Renal cortical epithelial cell (primary cell): ENCODE measurements at places on chromosomes 2 and 18. TPM values are rescaled to one million over a fixed set of nuclear protein-coding genes. Genes with fewer than 3 reads are reported as not detected.
A peak's percentile ranks its signal among the peaks of the same experiment; 100 is the strongest.

DNA sequence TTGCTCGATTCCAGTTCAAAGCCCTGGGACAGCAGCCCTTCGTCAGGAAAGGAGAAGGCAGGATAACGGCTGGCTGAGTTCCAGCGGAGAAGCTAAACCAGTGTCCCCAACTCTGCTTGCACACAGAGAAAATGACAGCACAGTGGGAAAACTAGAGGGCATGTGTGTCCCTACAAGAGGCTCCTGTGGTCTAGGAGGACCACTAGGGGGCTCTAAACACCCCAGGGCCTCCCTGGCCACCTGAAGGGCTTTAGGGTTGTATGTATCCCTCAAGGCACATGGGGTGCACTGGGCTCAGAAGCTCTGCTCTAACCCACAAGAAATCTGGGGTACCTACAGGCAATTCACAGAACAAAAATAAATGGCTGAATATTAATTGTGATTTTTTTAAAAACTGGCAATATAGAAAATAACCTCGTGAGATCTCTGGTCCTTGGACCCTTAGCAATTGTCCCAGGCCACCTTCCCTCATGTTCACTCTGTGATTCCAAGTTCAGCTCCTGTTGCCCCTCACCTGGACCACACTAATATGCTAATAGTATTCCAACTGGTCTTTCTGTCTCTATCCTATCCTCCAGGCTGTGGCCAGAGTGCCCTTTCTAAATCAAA, 17.5 kb downstream of the STAT1 start:
- peak; percentile 22 for DNase-seq

The SERPINB11 gene
- total RNA-seq, result not detected in 2 replicates

DNA sequence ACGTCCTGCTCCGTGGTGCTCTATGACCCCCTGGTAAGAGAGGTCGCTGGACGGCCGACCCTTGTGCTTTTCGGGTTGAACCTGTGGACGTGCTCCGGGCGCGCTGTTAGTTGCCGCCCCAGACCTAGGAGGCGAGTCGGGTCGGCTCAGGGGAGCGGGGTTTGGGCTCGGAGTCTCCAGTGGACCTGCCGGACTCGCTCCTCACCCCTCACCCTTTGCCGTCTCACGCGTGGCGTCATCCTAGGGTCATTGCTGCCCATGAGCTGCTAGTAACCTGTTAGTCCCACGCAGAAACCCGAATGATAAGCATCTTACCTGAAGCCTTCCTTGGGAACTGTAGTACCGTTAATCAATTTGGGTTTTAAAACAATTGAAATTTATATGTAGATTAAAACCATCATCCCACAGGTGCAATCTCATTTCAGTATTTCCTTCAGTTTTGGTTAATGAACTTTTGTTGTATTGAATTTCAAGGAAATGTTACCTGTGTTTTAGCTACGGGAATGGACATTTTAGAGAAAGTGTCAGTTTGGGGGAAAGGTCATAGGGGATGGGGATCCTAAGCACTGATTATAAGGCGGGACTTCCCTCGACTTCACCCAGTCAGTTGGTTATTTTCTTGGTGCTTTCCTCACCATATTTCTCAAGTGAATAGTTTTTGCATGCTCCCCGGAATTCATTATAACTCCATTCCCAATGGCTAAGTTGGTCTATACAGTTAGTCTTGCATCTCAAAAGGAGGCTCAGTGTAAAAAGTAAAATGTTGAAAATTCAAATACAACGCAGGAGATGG, 536 bp downstream of the ELP2 start:
- no peak for DNase-seq

The SETBP1 gene
- 2.1 and 17.9 TPM in 2 replicates for total RNA-seq

- DNase-seq, result peak; percentile 91
Measured at GRCh38 chr2:165357758-165358157, 111.7 kb upstream of the CSRNP3 start.

The SERPINB10 gene
- total RNA-seq, result not detected in 2 replicates

- DNase-seq, result peak; percentile 96
Measured at GRCh38 chr2:180222644-180223043, 215.5 kb upstream of the CWC22 start.

The EHD3 gene
- 5.4 and 9.5 TPM in 2 replicates for total RNA-seq

DNA sequence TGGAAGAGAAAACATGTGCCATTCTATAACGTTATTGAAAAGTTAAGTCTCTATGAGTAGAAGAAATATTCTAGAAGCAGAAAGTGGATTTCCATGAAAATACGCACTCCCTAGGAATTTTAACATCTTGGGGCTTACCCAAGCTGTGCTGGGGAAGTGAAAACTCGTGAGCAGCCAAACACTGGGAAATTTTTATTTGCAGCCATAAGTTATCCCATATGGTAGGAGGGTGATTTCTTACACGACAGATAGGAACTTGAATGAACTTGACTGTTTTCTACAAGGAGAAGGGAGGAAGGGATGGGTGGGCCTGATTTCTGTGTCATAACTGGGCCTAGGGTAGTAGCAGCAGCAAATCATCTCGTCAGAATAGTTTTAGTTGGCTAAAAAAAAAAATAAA, 272.6 kb downstream of the ETAA1 start:
- DNase-seq, result no peak

GRCh38 chr18:70973626-70974025, 684.8 kb downstream of the SOCS6 start:
- no peak for DNase-seq

DNA sequence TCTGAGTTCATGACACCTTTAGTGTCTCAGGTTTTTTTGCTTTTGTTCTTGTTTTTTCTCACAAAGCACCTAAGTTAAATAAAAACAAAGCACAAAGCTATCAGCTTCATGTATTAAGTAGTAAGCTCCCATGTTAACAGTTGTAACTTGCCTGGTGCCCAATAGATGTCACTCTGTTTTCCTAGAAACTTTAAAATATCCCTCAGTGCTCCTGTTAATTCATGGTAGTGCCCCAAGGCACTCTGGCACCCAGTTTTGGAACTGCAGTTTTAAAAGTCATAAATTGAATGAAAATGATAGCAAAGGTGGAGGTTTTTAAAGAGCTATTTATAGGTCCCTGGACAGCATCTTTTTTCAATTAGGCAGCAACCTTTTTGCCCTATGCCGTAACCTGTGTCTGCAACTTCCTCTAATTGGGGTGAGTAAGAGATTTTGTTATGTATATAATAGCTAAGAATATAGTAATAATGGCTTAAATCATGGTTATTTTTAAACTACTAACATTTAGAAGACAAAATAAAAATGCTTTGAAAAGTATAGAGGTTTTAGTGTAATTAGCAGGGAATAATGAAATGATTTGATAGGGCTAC, 555.0 kb upstream of the TMEFF2 start:
- peak; percentile 14 for DNase-seq

DNA sequence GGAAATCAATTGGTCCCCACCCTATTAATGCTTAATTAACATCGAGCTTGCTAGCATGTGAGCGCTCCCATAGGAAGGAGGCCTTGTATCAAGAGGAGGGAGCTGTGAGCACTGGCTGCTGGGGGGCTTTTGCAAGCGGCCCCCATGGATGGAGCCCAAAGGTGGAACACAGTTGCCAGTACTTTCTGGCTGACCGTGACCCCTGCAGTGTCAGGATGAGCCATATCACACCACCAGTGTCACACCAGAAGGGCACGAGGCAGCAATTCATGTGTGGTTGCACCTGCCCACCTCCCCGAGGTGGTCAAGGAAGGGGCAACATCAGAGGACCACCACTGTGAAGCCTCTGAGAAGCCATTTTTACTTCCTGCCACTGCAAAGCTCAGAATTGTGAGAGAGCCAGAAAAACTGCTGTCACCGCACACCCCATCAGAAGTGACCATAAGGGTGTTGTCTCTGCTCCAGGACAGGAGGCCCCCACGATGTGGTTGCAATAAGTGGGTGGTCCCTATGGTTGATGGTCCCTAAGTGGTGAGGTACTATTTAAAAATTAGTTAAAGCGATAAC, 99.8 kb upstream of the RAB6C start:
- no peak for DNase-seq

The LYG1 gene
- total RNA-seq, result 0.70 TPM in 1 of 2 replicates, not detected in the other

DNA sequence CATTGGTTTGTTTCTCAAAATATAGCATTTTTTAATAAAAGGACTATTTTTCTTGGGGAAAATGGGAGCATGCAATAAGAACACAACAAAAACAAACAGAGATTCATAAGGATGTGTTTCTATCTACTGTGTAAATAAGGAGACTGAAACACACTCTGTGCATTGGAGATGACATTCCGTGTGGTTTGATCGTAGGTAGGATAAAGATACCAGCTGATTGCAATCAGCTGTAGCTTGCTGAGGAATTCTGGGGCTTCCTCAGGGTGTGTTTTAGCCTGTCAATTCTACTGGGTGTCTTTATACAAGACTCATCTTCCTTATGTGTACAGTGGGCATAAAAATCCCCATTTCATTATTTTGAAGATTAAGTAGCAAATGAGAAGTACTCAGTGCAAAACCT, 591.6 kb downstream of the DSC3 start:
- no peak for DNase-seq

DNA sequence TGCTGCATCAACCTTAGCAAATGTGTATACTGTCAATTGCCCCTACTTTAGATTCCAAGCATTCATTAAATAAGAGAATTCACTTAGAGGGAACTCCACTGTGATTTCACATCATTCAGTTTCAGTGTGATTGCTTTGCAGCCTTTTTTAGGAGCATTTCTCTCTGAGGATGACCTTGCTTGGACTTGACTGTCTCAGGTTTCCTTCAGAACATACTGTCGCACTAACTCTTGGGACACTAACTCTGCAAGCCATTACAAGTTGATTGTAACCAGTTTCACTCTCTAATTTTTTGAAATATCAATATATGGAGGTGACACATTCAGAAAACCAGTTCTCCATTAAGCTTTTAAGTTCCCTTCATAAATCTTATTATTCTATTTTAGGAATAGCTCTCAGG, 6.6 kb upstream of the ZCCHC2 start:
- no peak for DNase-seq

GRCh38 chr18:9380101-9380500, 45.5 kb downstream of the TWSG1 start:
- no peak for DNase-seq

The RNPEPL1 gene
- 14.9 and 74.1 TPM in 2 replicates for total RNA-seq

DNA sequence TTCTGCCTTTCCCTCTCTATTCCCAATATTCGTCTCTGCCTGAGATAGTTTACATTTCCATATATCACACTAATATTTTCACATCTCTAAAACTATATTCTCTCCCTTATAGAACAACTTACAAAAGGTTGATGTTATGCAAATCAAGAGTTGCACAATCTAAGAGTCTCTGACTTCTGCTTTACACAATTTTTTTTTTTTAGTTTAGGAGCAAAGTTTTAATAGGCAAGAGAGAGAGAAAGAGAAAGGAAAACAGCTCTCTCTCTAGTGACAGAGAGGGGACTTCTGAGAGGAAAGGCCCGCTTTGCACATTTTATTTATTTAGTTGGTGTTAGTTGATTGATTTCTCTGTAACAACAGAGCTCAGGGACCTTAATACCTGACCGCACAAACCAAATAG, 380.2 kb downstream of the TXNL1 start:
- no peak for DNase-seq

DNA sequence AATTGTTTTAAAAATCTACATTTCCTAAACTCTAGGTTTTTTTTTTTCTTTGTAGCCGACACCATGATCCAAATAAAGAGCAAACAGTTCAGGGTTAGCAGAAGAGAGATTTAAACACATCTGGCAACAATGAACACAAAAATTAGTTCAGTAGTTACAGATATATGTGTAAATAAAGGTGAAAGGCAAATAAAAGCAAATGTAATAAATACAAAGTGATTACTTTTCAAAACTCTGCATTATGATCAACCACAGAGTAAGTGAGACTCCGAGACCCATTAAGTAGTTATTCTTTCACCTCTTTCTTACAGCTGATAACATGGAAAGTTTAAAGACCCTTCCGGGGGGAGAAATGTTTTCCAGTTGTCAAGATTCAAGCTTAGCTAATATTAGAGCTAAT, 716 bp downstream of the CALCRL start:
- DNase-seq, result no peak
